ENCODE measurements at places on chromosomes 5 and 9.

- no peak for DNase-seq
These were observed 272.1 kb downstream of the TLE1 start for GRCh38 chr9:81417299-81417675.

DNA sequence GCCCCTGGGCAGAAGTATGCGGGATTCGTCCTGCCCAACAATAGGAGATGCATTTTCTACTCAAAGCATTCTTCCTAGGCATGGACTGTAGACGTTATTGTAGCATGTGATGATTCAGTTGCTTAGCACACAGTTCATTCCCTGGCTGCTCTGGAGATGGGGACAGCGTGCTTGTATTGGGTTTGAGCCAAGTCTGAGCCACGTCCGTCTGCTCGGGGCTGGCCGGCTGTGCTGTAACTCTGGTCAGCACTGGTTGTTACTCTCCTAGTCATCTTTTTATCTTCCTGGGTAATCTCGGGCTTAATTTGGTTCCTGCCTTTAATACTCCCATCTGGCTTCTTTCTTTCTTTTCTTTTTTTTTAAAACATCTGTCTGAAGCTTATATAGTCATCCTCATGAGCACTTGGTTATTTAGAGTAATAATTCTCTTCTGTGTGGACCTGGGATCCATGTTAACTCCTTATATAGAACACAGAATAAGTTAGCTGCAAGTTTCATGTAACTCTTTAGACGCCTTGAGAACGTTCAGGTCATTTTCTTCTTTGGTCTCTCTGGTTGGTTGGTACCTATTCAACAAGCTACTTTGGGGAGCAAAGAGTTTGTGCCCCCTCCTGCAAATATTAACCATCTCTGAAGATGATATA, 118.8 kb upstream of the RPS23 start:
- peak; percentile 85 for DNase-seq

DNA sequence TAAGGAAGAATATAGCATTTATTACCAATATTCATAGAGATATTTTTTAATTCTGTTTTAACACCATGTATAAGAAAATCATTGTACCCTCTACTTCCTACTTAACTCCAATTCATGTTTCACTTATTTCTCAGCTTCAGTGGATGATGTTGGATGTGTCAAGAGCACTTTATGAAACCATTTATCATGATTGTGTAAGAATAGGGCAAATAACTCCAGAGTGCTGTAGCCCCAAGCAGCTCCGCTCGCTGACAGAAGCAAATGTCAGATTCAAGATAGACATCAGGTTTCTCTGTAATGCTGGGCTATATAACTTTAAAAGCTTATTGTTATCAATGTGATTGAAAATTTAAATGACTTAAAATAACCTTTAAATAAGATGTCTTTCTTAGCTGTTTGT, 50.4 kb downstream of the MAST4 start:
- no peak for DNase-seq

- no peak for DNase-seq
These were observed 17.8 kb downstream of the ZNF131 start for GRCh38 chr5:43138512-43138893.

- no peak for DNase-seq
These were observed 62.8 kb downstream of the DAB2IP start for GRCh38 chr9:121714075-121714705.

GRCh38 chr9:108521063-108521590, 334.7 kb downstream of the ACTL7B start:
- peak; percentile 79 for DNase-seq

DNA sequence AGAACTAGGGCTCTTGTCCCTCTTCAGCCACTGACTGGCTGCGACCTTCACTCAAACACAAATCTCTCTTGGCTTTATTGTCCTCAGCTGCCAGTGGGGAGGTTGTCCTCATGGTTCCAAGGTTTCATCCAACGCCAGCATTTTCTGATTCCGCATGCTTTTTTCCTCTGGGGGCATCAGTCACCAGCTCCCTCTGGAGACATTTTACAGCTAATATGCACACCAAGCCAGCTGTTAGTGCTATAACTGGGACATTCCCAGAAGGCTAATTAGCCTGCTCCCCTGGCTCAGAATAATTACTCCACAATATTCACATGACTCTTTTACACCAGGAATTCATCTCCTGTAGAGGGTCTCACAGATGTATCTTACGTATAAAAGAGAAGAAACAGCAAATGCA, 193.6 kb upstream of the ANKRD55 start:
- no peak for DNase-seq

GRCh38 chr9:94654165-94654894, 15.0 kb upstream of the FBP1 start:
- no peak for DNase-seq

DNA sequence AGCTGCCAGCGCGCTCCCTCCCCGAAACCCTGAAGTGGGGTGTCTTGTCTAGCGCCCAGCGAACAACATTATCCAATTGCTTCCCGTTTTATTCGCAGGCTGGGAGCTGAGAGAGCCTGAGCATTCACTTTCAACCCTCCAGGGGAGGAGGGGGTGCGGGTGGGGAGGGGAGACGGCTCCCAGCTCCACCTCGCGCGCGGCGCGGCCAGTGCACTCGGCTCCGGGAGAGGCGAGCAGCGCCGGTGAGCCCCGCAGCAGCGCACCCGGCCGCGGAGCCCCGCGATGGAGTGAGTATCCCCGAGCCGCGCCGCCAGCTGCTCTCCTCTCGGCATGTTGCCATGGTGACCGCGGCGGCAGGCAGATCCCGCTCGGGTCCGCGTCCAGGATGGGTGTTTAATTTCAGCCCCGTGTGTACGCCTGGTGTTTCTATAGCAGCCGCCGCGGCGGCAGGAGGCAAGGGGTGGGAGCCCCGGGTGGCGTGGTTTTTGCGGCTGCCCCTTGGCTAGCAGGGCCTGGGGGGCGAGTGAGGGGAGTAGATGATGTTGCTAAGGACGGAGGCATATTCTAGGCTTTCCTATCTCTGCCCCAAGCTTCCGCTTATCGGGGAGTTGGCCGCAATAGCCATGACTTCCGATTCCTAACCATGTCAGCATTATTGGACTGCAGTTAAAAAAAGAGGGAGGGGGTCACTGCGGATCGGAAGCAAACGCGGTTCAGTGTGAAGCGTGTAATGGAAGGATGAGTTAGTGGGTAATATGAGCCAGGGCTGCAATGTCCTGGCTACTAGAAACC, 139.2 kb upstream of the PALM2AKAP2 start:
- DNase-seq, result peak; percentile 58

All from AG08396 (cell line).